ENCODE measurements at places on chromosomes 1 and 21.

- peak; percentile 42 for DNase-seq
Observed at GRCh38 chr1:7149080-7149838, 364.0 kb downstream of the CAMTA1 start.

GRCh38 chr1:194809215-194809614 lies 1622.8 kb upstream of the B3GALT2 start:
- DNase-seq: no peak

DNA sequence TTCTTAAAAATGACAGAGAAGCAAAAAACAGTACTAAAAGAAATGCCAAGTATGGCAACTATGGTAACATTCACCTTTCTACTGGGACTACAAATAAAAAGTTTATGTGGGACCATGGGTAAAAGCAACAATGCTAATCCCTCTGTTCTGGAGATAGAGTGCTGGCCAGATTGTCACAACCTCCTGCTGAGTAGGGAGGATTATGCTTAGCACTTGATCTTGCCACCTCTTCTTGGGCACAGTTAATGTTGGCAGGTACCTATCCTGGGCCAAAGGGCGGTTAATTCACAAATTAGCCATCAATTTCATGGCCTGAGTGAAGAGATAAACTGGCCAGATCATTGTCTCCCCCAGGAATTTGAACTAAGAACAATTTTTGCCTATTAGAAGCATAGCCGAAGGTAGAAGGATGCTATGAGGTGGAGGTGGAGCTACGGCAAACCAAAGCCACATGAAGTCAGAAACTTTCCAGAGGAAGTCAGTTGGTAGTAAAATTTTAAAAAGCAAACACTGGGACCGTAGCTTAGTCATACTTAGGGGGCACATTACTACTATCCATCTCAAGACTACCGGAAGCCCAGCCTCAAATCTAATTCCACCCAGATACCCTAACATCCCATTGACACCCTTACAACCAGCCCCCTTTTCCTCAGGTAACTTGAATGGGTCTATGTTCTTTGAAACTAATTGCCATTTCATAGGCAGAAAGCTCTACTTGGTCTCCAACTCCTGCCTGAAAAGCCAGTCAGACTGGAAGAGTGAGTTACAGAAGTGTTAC lies 2.7 kb downstream of the SCYL3 start:
- no peak for DNase-seq

DNA sequence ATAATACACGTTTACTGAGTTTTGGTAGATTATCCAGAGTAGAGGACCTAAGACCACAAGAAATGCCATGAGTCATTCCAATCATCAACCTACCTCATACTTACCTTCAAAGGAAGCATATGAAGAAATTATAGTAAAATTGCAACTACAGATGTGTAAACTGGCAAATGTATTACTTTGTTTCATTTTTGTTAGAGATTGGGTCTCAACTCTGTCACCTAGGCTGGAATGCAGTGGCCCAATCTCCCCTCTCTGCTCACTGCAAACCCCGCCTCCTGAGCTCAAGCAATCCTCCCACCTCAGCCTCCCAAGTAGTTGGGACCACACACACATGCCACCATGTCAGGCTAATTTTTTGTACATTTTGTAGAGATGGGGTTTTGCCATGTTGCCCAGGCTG lies 5.2 kb downstream of the TMCO1 start:
- no peak for DNase-seq

DNA sequence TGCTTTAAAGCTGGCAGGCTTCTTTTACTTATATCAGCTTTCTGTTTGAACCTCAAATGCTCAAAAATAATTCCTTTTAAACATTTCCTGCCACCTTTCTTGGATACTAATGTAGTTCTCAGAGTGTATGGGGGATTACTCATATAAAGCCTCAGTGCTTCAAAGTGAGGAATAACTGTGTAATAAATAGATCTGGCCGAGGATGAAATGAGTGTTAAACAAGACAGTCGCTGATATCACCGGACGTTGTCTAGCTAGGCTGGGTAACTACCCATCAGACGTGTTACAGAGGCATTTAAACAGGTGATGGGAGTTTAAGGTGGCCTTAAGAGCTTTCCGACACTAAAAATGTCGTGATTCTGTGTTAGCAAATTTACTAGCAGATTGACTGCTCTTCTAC lies 53.1 kb downstream of the VANGL2 start:
- no peak for DNase-seq

All from head of caudate nucleus (tissue), 42 donors.